Stimulated activated CD4-positive, alpha-beta T cell treated with anti-CD3 and anti-CD28 coated beads, TNF-alpha, amount 100 ng/mL, for 24 hours (primary cell): ENCODE measurements at places on chromosomes 6 and 20.
A peak's percentile ranks its signal among the peaks of the same experiment; 100 is the strongest.

DNA sequence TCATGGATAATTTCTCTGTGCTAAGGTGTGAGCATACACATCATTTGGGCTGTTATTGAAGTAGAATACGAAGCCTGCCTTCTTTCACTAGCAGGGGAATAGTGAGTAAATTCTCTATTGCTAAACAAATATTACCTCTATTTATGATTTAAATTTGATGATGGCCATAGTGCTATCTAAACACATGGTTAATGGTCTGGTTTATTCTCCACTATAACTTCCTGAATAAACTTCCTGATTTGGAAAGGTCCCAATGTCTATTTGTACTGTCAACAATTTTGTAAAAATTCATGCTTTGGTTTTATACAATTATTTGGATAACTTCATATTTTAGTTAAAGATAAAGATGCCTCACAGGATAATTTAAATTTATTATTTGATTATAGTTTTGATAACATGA is 400.8 kb downstream of the ARHGAP18 start:
- DNase-seq: no peak

DNA sequence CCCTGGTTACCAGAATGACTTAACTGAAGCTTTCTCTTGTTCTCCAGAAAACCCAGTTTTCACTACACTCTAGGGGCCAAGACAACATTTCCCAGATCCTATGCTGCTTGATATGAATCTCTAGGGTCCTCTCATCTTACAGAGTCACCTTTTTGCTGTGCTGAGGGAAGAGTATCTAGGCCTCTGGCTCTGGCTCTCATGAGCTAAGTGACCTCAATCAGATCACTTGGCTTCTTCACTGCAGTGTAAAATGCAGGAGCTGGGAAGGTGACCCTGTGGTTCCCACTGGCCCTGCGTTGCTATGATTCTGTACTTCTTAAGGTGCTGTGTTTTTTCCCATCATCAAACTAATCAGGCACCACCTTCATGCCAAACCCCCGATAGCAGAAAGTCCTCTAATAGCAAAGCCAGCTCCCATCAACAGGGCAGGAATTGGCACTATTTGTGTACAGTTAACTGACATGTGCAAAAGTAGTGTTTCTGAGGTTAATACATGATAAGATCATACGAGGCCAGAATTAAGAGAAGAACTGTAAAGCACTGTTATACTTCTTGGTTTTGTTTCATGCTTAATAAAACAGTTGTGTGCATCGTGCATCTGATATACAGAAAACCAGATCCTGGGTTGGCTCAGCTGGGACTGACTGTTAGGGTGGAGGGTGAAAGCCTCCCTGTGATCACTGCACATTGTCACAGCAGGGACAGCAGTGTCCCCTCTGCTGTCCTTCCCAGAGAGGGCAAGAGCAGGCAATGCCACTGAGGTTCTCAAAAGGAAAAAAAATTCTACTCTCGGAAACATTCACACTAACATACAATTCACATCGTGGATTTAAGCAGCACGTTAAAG is 46.7 kb downstream of the CNKSR3 start:
- no peak for DNase-seq

DNA sequence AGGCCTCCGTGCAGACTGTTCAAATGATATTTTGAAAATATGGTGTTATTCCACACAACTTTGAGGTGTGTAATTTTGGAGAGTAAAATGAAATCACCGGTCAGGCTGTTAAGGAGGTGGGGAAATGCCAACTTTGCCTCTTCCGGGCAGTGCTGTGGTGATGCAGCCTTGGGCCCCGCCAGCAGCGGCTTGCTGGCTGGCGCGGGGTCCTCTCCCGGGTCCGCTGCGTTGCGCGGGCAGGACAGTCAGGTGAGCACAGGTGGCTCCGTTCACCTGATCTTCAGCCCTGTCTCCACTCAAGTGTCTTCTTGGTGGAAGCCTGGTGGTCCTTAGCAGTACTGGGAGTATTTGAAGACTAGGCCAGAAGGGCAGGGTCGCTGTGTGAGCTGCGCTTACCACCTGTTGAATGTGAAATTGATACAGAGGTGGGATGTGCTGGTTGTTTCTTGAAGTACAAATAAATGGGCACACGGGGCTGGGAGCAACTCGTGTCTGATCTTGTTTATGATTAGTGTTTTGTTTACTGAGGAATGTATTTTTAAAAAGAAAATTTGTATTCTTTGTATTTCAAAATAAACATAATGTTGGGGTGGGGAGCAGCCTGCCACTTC is 184.2 kb downstream of the ARID1B start:
- no peak for DNase-seq

DNA sequence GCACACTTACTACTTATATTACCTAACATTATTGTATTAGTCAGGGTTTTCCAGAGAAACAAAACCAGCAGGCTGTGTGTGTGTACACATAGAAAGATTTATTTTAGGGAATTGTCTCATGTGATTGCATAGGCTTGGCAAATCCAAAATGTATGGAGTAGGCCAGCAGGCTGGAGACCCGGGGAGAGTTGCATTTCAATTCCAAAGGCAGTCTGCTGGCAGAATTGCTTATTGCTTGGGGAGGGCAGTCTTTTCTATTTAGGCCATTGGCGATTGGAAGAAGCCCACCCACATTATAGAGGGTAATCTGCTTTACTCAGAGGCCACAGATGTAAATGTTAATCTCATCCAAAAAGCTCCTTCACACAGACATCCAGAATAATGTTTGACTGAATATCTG is 157.0 kb downstream of the ADGRG6 start:
- DNase-seq: no peak

DNA sequence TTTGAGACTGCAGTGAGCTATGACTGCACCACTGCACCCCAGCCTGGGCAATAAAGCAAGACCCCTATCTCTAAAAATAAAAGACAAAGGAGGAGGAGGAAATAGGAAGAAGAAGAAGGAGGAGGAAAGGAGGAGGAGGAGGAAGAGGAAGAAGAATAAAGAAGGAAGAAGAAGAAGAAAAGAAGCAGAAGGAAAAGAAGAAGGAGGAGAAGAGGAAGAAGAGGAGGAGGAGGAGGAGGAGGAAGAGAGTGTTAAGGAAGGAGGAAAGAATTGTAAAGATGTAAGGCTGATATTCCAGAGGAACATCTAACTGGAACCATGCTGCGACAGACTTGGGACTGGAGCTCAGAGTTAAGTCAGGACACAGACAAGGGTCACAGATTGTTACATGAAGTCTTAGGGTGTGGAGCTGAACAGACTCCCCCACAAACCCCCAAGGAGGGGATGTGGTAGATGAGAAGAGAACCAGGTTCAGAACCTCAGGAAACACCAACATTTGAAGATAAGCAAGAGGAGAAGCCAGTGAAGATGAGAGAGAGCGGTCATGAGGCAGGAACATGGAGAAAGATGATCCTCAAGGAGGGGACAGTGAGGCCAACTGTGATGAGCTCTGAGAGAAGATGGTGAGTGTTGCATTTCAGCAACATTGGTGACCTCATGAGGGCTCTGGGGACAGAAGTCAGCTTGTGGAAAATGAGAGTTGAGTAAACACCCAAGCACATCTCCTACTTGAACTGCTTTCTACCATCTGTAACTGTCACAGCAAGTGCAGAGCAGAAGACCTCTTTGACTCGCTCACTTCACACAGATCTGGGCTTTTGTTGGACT is 118.2 kb downstream of the CD164 start:
- no peak for DNase-seq

DNA sequence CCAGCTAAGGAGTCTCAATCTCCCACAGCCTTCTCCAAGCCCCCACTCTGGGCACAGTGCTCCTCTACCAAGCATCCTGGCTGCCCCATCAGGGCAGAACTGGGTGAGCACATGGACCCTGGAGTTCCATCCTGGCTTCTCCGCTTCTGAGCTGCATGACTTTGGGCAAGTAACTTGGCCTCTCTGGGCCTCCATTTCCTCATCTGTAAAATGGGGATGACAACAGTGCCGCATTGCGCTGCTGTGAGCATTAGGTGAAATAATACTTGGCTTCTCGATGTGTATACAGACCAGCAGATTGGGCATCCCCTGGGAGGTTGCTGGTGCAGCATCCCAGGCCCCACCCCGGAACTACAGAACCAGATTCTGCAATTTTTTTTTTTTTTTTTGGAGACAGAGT is 8.3 kb upstream of the RIPOR3 start:
- no peak for DNase-seq

DNA sequence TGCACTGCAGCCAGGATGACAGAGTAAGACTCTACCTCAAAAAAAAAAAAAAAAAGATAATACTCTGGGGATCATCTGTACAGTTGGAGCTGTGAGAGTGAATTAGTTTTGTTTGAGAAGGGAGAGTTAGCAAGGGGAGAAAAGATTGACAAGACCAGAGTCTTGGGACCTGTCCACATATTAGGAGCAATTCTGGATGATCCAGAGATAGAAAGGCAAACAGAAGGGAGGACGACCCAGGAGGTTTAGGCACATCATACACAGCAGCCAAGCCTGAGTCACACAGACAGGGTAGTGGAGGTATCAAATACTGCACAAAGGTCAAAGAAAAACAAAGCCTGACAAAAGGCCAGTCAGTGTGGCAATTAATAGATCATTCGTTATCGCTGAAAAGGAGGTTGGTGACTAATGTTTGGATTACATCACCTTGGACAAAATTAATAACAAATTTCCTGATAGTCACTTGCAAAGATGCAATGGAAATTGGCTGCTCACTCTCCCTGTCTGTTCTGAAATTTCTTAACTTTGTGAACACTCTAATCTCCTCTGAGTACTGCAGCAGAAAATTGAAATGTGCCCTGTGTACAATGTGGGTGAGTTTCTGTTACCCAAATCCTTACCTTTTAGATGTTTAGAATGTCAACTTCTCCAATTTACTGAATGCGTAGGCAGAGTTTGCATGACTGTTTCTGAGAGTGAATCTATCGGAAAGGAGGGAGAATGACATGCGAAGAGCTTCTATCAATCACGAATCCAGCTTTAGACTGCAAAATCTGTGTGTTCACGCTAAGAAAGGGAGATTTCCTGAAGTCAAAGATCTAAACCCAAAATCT is 105.4 kb downstream of the TSHZ2 start:
- peak; percentile 15 for DNase-seq

GRCh38 chr6:107634324-107635056 is 144.6 kb downstream of the SOBP start:
- no peak for DNase-seq

GRCh38 chr6:30939473-30939872 is 1.3 kb upstream of the MUCL3 start:
- no peak for DNase-seq

- DNase-seq: no peak
Observed at GRCh38 chr6:63799813-63800212, 164.2 kb downstream of the PHF3 start.

- DNase-seq: no peak
Observed at GRCh38 chr6:75612434-75612833, 10.8 kb downstream of the SENP6 start.
